ENCODE measurements at places on chromosomes 6 and 20.

- H3K4me3 ChIP-seq: no peak overlapping the region
- H3K36me3 ChIP-seq: no peaks in the 10 kb centered on the region
- H3K27me3 ChIP-seq: peaks cover 9% of the 10 kb centered on the region
- H3K4me1 ChIP-seq: no peaks in the 10 kb centered on the region
Measured at GRCh38 chr20:805713-806112, 27.8 kb upstream of the FAM110A start.

DNA sequence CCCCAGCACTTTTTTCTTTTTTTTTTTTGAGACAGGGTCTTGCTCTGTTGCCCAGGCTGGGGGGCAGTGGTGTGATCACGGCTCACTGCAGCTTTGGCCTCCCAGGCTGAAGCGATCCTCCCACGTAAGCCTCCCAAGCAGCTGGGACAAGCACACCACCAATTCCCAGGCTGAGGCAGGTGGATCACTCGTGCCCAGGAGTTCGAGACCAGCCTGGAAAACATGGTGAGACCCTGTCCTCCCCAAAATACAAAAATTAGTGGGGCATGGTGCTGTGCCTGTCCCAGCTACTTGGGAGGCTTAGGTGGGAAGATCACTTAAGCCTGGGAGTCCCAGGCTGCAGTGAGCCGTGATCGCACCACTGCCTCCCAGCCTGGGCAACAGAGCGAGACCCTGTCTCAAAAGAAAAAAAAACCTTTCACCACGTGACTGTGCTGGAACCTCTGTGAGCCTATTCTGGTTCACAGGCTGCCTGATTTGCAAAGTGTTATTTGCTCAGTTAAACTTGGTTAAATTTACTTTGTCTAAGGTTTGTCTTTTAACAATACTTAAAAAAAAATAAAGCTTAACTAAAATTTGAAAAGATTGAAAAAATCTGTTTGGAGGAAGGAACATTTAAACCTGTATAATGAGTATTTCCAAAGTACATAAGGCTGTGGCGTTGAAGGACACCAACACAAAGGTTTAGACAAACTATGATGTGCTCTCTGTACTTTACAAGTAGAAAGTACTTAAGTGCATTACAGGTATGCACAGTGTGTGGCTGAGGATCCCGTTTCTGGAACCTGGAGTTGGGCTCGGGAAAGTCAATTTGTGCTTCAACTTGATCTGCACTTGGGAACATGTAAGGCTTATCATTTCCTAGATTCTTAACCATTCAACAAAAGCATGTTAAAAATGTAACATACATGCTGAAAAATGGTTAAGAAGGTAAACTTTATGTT is 55.0 kb downstream of the PPP1R3G start:
- H3K27ac ChIP-seq: no peak overlapping the region
- no peak overlapping the region for H3K4me3 ChIP-seq
- no peak for DNase-seq

DNA sequence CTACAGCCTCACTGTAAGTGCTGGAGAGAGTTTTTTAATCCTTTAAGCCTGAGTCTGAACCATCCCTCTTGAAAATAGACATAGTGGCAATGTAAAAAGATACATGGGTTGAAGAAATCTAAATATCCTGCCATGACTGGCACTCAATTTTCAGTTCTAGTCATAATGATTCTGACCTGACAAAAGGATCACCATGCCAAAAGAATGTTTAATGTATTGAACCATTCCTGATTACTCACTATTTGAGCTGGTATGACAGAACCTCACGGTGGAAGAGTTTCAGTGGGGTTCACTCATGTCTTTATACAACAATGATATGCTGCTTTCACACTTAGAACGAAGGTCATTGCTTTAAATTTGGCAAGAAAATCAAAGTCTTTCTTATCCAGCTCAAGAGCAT is 93.4 kb downstream of the HIVEP2 start:
- peak overlapping the region; percentile 70 for H3K4me3 ChIP-seq
- H3K27me3 ChIP-seq: no peaks in the 10 kb centered on the region
- H3K36me3 ChIP-seq: peaks cover 35% of the 10 kb centered on the region
- H3K27ac ChIP-seq: peak overlapping the region; percentile 87
- peak; percentile 54 for DNase-seq

- DNase-seq: peak; percentile 68
- H3K27ac ChIP-seq: peak overlapping the region; percentile 60
- H3K4me3 ChIP-seq: peak overlapping the region; percentile 65
- H3K4me1 ChIP-seq: peaks cover 23% of the 10 kb centered on the region
- peaks cover 2% of the 10 kb centered on the region for H3K27me3 ChIP-seq
Measured at GRCh38 chr6:33297406-33297955, 1.3 kb downstream of the RGL2 start.

DNA sequence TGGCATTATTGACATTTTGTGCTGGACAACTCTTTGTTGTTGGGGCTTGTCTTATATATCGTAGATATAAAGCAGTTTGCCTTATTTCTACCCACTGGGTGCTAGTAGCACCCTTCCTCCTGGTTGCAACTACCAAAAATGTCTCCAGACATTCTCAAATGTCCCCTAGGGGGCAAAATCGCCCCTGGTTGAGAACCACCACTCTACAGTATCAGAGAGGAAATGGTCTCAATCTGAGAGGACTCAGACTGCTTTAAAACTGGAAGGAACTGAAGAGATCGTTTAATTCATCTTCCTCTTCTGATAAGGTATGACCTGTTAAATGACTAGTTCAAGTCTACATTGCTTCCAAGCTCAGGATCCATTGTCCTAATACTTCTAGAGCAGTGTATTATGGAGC is 14.9 kb downstream of the SH3BGRL2 start:
- H3K27ac ChIP-seq: no peak overlapping the region
- peak; percentile 59 for DNase-seq
- H3K4me3 ChIP-seq: no peak overlapping the region
- peaks cover 4% of the 10 kb centered on the region for H3K27me3 ChIP-seq
- no peaks in the 10 kb centered on the region for H3K4me1 ChIP-seq
- H3K36me3 ChIP-seq: no peaks in the 10 kb centered on the region

GRCh38 chr6:41498968-41499599 is 47.1 kb upstream of the FOXP4 start:
- H3K27ac ChIP-seq: no peak overlapping the region
- DNase-seq: no peak
- no peak overlapping the region for H3K4me3 ChIP-seq
- H3K27me3 ChIP-seq: peaks cover 65% of the 10 kb centered on the region
- H3K36me3 ChIP-seq: no peaks in the 10 kb centered on the region

GRCh38 chr6:82246802-82247504 is 591 bp downstream of the IBTK start:
- peak overlapping the region; percentile 96 for H3K4me3 ChIP-seq
- peaks cover 27% of the 10 kb centered on the region for H3K4me1 ChIP-seq
- peaks cover 23% of the 10 kb centered on the region for H3K36me3 ChIP-seq
- no peak for DNase-seq

DNA sequence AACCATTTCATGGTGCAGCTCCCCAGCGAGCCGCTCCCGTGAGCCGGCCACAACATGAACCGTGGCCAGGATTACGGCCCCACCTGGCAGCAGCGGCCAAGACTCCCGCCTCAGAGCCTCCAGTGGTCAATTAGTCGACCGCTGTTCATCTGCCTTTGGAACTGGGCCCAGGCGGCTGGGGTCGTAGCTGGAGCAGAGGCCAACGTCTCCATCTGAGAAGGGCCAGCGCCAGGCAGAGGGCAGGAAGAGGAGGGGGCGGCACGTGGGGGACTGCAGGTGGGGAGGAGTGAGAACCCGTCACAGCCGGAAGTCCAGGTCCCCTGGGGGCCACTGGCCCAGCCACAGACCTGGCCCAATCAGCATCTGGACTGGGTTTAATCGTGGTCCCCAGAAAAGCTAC is 184.3 kb downstream of the TAF4 start:
- no peak for DNase-seq
- no peaks in the 10 kb centered on the region for H3K27me3 ChIP-seq
- H3K4me3 ChIP-seq: no peak overlapping the region
- no peaks in the 10 kb centered on the region for H3K36me3 ChIP-seq
- H3K27ac ChIP-seq: no peak overlapping the region

DNA sequence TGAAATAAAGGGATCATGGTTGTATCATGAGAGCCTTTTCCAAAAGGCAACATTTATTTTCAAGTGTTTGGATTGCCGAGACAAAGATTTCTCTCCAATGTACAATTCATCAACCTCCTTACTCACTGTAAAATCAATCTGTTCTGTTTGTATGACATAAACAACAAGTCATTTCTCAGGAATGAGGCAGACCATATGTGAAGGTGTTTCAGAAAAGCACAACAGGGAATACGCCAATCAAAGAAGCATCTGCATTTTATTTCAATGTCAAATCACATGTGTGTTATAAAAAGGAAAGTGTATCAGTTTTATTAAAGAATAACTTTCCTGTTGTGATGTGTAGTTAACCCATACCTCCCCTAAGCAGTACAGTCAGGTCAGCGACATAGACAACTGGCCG is 653.7 kb downstream of the TFAP2A start:
- no peak for DNase-seq
- H3K36me3 ChIP-seq: no peaks in the 10 kb centered on the region
- no peaks in the 10 kb centered on the region for H3K27me3 ChIP-seq
- H3K27ac ChIP-seq: no peak overlapping the region
- no peak overlapping the region for H3K4me3 ChIP-seq
- no peaks in the 10 kb centered on the region for H3K4me1 ChIP-seq

- H3K4me3 ChIP-seq: peak overlapping the region; percentile 86
- H3K27me3 ChIP-seq: no peaks in the 10 kb centered on the region
- peak; percentile 79 for DNase-seq
- H3K36me3 ChIP-seq: no peaks in the 10 kb centered on the region
- peaks cover 52% of the 10 kb centered on the region for H3K4me1 ChIP-seq
Measured at GRCh38 chr6:293193-294174, 1.2 kb downstream of the DUSP22 start.

DNA sequence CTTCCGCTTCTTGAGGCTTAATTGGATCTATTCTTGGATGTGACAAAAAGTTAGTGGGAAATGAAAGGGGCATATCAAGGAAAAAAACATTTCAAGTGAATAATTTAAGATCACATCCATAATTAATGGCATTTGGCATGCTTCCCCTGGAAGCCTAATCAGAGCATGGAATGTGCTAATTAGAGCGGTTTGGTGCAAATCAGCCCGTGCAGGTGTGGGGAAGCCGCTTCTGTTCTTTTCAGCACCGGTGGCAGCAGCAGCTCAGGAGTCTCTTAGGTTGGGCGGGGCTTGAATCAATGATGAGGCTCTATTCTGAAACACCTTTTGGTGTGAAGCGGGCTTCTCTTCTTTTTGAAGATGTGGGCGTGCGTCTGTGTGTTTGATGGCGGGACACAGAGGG is 301.2 kb downstream of the LRFN2 start:
- H3K27me3 ChIP-seq: peaks cover 40% of the 10 kb centered on the region
- no peaks in the 10 kb centered on the region for H3K36me3 ChIP-seq
- no peak overlapping the region for H3K27ac ChIP-seq

GRCh38 chr20:36340593-36340990 is 34.5 kb downstream of the DLGAP4 start:
- H3K4me1 ChIP-seq: no peaks in the 10 kb centered on the region
- DNase-seq: no peak
- H3K4me3 ChIP-seq: no peak overlapping the region
- no peaks in the 10 kb centered on the region for H3K36me3 ChIP-seq
- H3K27me3 ChIP-seq: peaks cover 2% of the 10 kb centered on the region

GRCh38 chr6:34385793-34386195 is 6.7 kb downstream of the NUDT3 start:
- no peaks in the 10 kb centered on the region for H3K27me3 ChIP-seq
- no peak overlapping the region for H3K27ac ChIP-seq
- H3K4me3 ChIP-seq: no peak overlapping the region
- no peak for DNase-seq
- H3K4me1 ChIP-seq: peaks cover 16% of the 10 kb centered on the region
